Activated CD4-positive, alpha-beta T cell treated with anti-CD3 and anti-CD28 coated beads for 4 hours (primary cell): ENCODE measurements at places on chromosomes 7 and 10.
A peak's percentile ranks its signal among the peaks of the same experiment; 100 is the strongest.

GRCh38 chr10:116772909-116773705 is 30.7 kb upstream of the HSPA12A start:
- DNase-seq = no peak

DNA sequence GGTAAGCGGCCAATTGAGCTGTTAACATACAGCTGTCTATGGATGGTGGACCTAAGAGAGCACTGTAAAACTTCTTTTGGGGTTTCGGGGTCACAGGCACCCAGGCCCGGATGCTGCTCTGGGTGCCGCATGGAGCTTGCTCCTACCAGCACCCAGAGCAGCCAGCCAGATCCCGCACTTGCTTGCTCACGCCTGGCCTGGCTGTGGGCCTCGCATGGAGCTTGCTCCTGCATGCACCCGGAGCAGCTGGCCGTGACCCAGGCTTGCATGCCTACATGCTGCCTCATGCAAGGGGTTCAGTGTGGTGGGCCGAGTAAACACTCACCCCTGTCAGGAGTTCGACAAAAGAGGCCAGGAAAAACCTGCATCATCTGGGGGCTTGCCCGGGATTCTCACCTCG is 896.9 kb downstream of the SORCS1 start:
- DNase-seq = no peak

GRCh38 chr7:155131090-155131489 is 61.0 kb downstream of the HTR5A start:
- no peak for DNase-seq

DNA sequence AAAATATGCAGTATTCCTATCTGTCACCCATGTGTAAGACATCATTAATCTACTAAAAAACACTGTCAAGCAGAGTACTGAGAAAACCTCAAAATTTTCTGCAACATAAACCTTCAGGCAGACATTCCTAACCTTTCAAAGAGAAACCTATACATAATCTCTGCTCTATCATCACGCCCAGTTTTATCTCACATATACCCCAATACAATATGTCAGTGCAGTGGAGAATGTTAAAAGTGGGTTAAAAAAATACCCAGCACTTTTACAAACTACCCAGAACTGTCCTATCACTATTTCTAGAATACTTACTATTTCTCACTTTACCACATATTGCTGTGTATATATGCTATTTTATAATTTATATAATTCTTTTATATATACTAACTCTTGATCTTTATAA is 922.0 kb upstream of the SORCS1 start:
- DNase-seq = no peak

GRCh38 chr7:50315739-50316671 is 11.5 kb downstream of the IKZF1 start:
- no peak for DNase-seq

DNA sequence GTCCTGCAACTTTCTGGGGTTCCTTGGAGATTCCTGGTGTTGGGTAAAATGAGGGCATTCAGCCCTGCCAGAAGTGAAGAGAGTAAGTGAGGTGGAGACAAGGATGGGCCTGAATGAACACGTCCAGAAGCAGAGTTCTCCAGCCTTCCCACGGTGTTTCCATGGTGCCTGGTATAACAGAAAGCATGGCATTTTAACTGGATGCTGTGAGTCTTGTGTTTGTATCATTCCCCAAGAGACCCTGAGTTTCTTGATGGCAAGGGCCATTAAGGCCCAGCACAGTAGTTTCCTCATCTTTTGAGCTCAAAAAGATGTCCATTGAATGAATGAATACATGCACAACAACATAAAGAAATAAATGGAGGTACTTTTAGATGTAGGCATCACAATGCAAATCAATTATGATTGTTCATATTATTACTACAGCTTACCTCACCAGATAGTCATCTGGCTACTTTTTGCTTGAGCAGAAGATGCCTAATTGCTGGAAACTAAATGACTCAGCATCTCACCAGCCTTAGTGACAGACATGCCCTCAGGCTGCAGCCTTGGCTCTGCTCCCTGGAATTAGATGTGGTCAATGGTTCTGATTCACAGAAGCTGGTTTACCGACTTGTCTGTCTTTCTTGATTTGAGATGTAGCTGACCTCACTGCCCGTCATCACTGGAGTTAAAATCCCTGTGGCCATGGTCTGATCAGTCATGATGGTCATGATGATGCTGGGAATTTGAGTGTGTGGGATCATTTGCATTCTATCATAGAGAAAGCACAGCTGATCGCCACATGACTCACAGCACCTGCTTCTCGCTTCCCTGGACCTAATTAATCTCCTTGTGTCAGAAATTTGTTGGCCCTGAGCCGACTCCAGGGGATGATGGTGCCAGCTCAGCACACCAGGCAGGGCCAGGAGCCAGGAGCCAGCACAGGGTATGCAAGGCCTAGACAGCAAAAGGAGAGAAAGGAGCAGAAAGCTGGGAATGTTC is 83.9 kb downstream of the CXCL12 start:
- DNase-seq = no peak

DNA sequence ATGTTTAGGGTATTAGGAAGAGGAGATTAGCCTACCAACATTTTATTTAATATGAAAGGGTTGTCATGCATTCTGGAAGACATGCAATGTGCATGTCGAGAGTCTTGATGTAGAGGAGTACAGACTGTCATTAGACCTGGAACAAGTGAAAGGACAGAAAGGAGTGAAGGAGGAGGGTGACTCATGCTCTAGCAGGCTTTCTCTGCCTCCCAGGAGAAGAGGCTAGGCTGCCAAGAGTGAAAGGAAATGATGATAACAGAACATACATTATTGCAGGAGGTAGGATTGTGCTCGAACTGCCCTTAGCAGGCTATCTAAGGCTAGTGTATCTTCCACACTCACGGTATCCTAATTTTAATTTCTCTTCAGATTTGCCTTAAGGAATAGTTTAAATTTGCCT is 228.8 kb downstream of the EXOC4 start:
- DNase-seq = no peak

- no peak for DNase-seq
Observed at GRCh38 chr10:103078309-103078615, 114.8 kb downstream of the NT5C2 start.

GRCh38 chr10:12587451-12587888 is 238.1 kb downstream of the CAMK1D start:
- no peak for DNase-seq

DNA sequence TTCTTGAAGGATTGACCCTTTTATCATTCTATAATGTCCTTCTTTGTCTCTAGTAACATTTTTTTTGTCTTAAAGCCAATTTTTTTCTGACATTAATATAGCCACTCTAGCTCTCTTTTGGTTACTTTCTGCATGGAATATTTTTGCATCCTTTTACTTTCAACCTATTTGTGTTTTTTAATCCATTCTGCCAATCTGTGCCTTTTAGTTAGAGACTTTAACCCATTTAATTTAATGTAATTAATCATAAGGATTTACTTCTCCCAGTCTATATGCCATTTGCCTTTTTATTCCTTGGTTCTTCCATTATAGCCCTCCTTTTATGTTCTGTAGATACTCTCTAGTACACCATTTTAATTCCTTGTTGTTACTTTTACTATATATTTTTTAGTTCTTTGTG is 32.7 kb upstream of the RABGEF1 start:
- DNase-seq = no peak

GRCh38 chr7:2821161-2821841 is 22.8 kb downstream of the GNA12 start:
- DNase-seq = no peak

DNA sequence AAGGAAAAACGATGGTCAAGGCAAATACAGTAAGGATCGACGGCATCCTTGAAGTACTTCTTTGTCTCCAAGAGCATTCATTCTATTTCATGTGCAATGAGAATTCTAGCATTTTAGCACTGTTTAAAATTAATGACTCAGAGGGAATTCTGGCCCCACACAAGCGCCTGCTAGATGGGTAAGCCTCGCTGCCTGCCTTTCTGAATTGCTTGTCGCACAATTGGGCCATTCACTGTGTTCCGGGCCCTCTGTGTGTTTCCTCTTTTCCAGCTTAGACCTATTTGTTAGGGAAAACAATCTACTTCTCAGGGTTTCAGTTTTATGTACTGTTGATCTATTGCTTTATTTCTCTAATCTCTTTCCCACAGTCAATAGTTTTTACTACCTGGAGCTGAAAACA is 204.7 kb upstream of the ZNF32 start:
- DNase-seq = no peak

DNA sequence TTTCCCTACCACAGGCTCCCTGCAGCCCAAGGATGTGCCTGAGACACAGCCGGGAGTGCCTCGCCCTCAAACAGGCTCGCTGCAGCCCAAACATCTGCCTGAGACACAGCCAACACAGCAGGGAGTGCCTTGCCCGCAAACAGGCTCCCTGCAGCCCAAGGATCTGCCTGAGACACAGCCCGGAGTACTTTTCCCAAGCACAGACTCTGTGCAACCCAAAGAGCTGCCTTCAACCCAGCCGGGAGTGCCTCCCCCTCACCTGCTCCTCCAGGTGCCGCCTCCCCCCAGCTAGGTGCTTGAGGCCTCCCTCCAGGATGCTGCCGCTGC is 42.9 kb downstream of the ANTXRL start:
- DNase-seq = no peak

DNA sequence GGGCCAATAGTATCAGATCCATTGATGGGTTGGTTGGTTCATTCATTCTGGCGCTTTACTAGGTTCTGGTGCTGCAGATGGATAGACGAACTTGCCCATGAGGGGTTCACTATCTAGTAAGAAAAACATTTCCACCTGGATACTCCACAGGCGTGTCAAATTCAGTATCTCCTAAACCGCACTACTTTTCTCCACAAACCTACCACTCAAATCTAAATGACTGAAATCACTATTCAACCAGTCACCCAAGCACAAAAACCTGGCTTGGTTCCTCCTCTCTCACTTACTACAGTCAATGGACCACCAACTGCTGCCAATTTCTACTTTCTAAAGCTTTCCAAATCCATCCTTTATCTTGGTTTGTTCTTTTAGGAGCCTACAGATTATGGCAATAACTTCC is 572 bp downstream of the AGK start:
- no peak for DNase-seq

DNA sequence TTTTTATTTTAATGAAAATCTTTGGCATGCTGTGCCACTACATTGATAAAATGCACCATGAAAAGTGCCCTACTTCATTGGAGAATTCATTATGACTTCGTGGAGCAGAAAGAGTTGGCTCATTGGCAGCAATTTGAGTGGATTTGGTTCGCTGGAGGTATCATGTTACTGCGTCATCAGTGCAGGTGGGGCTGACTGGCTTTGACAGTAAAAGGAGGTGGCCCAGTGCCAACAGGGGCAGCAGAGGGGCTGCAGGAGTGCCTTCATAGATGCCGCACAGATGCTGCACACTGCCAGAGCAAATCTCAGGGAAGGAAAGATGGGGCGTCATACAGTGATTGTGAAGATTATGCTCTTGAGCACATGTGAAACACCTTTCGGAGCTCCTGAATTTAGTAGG is 22.2 kb downstream of the FZD1 start:
- no peak for DNase-seq

DNA sequence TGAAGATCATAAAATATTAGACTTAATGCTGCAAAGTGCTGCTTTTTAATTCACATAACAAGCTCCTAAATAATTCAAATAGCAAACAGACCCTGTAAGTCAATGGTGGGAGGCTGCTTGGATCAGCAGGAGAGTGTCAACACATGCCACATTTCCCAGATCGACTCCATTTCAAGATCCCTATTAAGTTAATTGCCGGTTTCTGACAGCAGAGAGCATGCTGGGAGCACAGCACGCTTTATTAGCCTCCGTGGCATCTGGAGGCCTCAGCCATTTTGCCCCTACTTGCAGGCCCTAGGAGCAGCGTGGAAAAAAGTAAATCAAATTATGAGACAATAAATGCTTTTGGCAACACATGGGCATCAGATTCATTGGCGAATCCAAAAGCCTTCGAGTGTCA is 201.0 kb downstream of the EMX2 start:
- no peak for DNase-seq

DNA sequence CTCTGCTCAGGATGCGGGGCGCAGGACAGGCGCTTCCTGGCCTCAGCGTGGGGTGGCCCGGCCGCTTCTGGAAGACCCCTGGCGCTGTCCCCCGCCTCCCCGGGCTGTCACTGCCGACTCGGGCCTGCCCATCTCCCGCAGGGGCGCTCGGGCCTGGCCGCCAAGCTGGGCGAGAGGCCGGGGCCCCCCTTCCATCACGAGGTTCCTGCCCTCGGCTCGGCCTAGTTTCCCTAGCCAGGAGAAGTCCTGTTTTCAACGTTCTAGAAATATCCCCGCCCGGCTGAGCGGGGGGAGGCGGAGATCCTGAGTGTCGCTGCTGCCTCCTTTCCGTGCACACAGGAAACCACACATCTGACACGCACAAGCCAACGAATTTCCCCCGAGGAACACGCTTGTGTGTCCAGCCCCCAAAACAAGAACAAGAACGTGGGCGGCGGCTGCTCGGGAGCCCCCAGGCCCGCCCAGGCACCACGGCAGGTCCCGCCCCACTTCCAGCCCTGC is 33.7 kb downstream of the AP5Z1 start:
- DNase-seq = peak; percentile 20

- DNase-seq = no peak
Observed at GRCh38 chr7:115070311-115070710, 148.4 kb downstream of the MDFIC start.

DNA sequence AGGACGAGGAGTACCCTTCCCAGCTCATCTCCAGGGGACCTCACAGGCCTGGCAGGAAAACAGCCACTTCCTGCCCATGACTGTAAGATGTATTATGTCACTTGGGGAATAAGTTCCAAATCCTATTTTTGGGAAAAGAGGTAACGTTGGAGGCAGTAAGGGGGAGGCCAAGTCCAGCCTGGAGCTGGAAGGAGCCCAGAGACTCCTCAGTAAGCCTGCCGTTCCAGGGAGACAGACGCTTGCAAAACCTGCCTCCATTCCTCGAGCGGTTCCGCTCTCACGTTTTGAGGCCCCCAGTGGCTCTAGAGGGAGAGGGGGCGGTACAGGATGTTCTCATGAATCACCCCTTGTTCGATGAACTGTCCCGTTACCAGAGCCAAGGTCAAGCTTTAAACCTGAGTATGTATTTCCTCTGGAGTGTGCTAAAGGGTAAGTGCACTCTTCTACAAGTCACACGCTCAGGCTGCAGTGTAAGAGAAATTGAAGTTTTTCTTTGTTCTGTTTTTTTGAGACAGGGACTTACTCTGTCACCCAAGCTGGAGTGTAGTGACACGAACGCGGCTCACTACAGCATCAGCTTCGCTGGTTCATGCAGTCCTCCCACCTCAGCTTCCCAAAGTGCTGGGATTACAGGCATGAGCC is 45.5 kb upstream of the CYTH3 start:
- DNase-seq = no peak

- no peak for DNase-seq
Observed at GRCh38 chr7:79563821-79564522, 110.5 kb upstream of the MAGI2 start.

- DNase-seq = no peak
Observed at GRCh38 chr10:93751832-93752231, 5.9 kb upstream of the LGI1 start.
